ENCODE measurements at places on chromosomes 16 and 17.

- DNase-seq, result no peak
Measured at GRCh38 chr17:77865112-77865611, 93.3 kb upstream of the TNRC6C start.

DNA sequence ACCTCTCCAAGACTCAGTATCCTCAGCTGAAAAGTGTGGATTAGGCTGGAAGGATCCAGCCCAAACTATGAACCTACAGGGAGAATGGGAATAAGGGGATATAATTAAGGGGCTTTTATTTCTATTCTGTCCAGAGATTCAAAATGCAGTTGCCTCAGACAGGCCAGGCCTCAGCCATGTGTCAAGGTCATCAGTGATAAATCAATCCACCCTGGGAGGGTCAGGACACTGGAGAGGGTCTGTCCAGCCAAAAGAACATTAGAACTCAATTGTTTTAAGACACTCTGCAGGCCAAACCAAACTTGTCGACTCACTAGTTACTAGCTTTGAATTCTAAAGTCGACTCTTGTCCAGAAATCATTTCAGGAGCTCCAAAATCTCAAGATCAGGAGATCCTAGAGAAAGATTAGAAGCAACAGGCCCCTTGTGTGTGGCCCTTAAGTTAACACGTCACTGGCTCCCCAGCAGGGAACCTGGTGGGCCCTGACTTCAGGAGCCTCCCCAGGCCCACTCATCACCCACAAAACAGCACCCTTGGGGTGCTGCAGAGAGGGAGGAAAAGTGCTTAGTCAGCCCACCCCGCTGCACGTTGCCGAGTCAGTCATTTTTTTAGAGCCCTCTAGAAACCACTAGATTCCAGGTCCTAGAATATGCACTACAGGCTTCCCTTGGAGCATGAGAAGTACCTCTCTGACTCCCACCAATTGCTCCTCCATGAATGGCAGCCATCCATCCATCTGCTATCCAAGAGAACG is 156.8 kb downstream of the XYLT1 start:
- DNase-seq, result no peak

DNA sequence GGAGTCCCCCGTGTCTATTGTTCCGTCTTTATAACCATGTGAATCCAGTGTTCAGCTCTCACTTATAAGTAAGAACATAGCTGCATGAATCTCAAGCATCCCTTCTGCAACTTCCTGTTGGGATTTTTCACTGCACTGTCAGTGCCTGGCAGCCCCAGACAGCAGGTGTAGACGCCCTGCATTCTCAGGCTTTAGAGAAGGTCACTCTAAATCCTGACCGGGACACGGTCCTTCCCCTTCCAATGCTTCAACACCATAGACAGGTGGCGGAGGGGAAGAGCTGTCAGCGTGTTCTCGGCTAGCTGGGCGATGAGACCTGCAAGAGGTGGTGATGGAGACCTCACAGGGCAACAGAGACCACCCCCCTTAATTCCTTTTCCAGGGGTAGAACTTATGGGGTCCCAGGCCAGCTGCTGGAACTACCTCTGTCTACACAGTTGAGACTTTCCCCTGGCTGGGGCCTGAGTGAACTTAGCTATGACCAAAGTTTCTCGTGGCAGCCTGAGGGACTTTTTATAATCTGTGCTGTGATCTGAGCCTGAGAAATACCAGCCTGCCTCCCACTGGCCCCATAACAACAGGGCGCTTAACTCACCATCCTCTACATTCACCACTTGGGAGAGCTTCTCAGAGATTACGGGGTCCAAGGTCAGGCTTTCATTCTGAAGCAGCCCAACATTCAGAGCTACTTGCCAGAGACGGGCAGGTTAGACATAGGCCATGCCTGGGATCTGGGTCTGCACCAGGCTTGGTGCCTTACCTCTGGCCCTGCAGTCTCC is 143.2 kb upstream of the TNRC6C start:
- DNase-seq, result no peak

- DNase-seq, result no peak
Measured at GRCh38 chr17:74677558-74678466, 34.9 kb downstream of the CD300LF start.

DNA sequence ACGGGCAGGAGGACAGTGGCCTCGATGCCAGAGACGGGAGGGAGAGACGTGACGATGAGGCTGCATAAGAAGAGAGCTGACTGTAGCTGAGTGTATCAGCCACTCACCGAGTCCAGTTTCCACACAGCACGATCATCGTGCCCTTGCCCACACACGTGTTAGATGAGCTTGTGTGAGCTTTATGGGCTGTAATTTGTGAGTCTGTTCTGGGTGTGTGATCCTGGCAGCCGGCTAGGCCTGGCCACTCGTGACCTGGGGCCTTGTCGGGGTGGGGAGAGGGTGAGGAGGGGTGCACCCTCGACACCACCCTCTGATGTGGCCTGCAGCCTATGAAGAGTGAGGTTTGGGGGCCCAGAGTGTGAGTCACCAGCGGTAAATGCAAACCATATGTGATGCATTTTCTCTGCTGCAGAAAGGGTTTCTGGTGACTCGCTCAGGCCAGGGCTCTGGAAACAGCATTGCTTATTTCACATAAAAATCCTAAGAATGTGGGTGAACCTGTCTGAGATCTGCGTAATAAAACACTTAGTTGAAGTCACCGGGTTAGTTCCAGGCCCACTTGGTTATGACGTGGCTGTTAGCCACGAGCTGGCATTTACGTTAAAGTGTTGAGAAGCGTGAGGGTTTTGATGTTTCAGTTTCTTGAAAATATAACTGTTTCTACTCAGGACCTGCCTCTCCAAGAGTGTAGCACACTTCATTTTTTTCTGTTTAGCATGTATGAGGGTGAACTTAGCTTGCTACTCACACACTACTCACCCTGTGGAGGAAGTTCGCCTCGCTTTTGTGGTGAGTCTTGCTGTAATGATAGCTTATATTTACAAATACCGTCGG is 4.2 kb downstream of the METRNL start:
- DNase-seq, result peak; percentile 98

DNA sequence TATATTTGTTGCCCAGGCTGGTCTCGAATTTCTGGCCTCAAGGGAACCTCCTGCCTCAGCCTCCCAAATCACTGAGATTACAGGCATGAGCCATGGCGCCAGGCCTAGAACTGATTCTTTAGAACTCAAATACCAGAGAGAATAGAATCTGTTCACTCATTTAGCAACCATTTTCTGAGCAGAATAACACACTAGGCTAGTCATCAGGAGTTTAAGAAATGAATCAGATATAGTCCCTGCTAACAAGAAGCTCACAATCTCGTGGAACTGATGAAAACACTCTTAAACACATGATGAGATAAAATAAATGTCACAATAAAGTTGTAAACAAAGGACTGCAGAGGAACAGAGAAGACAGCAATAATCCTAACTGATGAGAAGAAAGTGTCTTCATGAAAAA is 55.8 kb upstream of the ADCY9 start:
- peak; percentile 41 for DNase-seq

- no peak for DNase-seq
Measured at GRCh38 chr17:7867881-7868329, 10.1 kb downstream of the CYB5D1 start.

- DNase-seq, result no peak
Measured at GRCh38 chr16:51035711-51036110, 115.4 kb downstream of the SALL1 start.

- DNase-seq, result no peak
Measured at GRCh38 chr17:57425431-57425830, 169.1 kb downstream of the MSI2 start.

GRCh38 chr16:264440-264951 is 11.2 kb downstream of the RGS11 start:
- no peak for DNase-seq

DNA sequence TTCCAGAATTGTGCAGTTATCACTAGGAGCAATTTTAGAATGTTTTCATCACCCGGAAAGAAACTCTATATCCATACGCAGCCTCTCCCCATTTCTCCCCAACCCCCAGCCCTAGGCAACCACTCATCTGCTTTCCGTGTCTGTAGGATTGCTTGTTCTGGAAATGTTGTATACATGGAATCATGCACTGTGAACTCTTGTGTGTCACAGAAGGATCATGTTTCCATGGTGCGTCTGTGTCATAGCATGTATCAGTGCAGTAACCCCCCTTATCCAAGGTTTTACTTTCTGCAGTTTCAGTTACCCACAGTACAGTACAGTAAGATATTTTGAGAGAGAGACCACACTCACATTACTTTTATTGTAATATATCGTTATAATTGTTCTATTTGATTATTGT is 299.4 kb downstream of the CPPED1 start:
- DNase-seq, result no peak

- peak; percentile 44 for DNase-seq
Measured at GRCh38 chr17:76501018-76501826, at the start of gene RHBDF2. Gene RHBDF2 (minus strand): TSS chr17:76501423. CDS start chr17:76481524, 19,899 bp downstream.

DNA sequence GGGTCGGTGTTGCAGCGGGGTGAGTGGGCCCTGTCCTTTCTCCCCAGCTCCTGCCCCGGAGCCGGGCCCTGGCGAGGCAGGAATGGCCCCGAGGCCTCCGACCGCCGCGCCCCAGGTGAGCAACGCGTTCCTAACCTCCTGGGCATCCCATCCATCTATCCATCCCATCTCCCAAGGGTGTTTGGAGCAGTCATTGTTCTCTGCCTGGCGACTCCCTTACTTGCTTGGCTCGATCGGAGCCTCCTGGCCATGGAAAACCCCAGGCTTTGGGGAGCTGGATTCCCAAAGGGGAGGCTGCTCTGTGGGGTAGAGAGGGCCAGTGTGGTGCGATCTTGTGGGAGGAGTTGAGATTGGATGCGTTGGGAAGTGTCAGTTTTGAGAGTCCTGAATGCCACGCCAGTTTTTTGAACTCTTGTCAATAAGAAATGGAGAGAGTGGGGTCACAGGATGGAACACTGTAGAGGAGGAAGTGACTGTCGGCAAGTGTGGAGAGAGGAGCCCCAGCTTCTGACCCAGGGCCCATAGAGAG is 684 bp downstream of the ZFP90 start:
- DNase-seq, result no peak

- DNase-seq, result no peak
Measured at GRCh38 chr17:82503728-82504308, 15.7 kb upstream of the FOXK2 start.

DNA sequence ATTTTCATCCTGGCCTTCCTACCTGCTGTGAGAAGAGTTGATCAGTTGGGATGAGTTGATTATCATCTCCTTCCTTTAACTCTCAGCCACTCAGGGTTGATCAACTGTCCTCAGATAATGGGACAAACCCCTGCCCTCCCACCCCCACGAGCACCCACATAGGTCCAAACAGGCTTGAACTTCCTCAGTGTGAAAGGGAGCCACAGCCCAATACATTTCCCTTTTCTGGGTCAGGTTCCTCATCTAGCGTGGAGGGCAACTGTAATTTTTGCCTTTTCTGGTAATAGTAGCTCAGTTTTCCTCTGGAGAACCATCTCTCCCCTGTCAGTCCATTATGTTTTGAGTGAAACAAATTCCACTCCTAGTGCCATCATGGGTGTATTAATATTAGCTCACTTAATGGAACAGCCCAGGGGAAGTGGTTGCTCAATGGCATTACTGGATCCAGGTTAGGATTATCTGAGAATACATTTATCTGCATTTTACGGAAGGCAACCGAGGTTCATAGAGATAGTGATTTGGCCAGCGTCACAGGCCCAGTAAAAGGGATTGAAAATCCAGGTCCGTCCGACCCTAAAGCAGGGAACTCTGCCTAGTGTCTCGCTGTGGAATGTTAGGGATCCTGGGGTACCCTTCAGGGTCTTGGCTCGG is 476 bp upstream of the LPCAT2 start:
- no peak for DNase-seq

DNA sequence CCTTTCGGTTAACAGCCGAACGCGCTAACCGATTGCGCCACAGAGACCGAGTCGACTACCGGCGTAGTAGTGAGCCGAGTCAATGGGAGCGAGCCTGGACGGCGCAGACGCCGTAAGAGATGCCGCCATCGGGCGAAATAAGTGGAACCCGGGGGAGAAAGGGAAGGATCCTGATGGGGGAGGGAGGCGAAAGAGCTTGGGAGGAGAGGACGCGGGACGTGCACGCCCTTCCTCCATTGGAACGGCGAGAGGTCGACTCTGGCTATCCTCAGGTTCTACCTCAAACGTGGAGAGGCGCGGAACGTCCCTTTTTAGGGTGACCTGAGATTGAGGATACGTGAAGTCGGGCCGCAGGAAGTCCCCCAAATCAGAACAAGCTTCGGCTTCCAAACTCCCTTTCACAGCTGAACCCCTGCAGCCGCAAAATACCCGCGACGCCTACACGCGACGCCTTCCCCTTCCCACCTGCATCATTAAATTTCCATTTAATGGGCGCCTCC is 683 bp upstream of the PSMB3 start:
- DNase-seq, result no peak

- DNase-seq, result peak; percentile 95
Measured at GRCh38 chr17:75693500-75694481, 26.7 kb downstream of the SAP30BP start.

- DNase-seq, result no peak
Measured at GRCh38 chr16:31331141-31331764, 23.7 kb upstream of the ITGAX start.

DNA sequence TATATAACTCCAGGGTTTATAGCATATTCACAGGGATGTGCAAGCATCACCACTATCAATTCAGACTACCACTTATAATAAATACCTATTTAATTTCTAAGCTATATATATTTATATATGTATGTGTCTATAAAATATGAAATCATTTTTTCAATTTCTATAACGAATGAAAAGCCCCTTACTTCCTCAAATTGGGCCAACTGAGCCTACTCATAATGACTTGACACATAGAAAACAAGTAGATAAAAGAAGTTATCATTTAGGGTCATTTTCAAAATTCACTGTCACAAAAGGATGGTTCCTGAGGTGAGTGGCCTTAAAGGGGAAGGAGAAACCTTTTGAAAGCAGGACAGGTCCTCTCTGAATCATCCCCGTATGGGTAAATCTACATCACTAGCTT is 114.1 kb downstream of the ADCY9 start:
- DNase-seq, result no peak

DNA sequence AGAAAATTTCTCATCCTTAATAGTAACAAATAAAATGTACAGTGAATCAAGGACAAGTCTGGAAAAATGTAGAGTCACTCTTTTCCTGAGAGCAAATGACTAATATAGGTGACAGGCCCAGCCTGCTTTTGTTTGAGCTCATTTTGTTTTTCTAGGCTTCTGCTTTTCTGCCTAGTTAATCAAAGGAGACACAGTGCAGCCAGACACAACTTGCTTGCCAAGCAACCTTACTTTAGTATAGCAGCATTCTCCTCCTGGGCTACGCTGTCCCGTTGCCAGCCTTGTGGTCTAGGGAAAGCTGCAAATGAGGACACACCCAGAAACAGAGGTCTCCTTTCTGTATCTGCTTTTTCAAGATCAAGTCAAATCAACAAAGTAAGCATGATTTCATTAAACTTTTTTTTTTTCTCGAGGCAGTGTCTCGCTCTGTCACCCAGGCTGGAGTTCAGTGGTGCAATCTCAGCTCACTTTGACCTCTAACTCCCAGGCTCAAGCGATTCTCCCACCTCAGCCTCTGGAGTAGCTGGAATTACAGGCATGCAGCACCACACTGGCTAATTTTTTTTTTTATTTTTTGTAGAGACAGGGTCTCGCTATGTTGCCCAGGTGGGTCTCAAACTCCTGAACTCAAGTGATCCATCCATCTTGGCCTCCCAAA is 17.2 kb downstream of the GINS3 start:
- DNase-seq, result no peak

GRCh38 chr17:48718227-48718760 is 4.0 kb downstream of the PRAC1 start:
- no peak for DNase-seq

GRCh38 chr16:80346111-80346632 is 194.6 kb upstream of the DYNLRB2 start:
- DNase-seq, result no peak

GRCh38 chr17:32917842-32918241 is 10.1 kb upstream of the TMEM98 start:
- DNase-seq, result no peak

- no peak for DNase-seq
Measured at GRCh38 chr16:8107296-8107695, 483.0 kb downstream of the TMEM114 start.
